ENCODE measurements at places on chromosomes 4 and X.

GRCh38 chr4:53959343-53960120 is 104.9 kb downstream of the CHIC2 start:
- DNase-seq: no peak

- DNase-seq: no peak
Measured at GRCh38 chrX:11460347-11460746, 167.1 kb downstream of the AMELX start.

DNA sequence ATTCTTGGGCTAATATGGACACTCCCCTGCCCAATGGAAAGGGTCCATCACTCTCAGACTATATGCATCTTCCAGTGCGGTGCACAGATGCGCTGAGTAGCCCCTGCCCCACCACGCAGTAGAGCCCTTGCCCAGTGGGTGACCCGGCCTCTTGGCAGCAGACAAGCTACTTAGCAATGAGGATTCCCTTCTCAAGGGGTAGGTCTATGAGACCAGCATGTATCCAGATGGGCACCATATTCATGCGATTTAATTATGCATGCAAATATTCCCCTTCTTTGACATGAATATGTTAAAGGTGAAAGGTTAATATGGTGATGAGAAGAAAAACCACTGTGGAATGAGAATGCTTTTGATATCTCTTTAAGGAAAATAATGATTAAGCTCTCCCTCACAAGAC is 77.7 kb downstream of the ZNF827 start:
- no peak for DNase-seq

DNA sequence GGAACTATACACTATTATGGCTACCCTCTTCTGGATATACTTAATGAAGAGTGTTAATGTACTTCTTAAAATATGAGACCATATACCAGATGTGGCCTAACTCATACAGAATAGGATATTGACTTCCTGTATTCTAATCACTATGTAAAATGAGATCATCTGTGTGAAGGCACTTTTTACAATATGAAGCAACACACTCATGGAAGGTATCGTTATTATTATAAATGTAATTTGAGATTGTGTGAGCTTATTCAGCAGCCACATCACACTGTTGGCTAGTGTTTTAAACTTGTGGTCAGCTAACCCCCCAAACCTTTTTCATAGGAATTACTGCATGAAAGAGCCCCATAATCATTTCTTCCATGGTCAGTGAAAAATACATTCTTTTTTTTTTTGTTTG is 281.8 kb upstream of the TEX13A start:
- no peak for DNase-seq

DNA sequence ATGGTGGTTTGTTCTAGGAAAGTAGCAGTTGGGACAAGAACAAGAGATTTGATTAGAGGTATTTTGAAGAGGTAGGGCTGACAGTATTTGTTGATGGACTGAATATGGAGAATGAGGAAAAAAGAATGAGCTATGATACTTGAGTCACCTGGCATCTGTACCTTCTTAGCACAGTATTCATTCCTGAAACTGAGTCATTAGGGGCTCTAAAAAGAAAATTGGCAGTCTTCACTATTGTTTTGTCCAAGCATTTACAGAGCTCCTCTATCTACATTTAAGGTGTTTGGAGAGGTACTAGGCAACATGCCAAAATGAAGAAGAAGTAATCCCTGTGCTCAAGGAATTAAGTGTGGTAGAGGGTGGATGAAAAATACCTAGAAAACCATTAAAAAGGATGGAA is 165.8 kb downstream of the SHROOM4 start:
- no peak for DNase-seq

DNA sequence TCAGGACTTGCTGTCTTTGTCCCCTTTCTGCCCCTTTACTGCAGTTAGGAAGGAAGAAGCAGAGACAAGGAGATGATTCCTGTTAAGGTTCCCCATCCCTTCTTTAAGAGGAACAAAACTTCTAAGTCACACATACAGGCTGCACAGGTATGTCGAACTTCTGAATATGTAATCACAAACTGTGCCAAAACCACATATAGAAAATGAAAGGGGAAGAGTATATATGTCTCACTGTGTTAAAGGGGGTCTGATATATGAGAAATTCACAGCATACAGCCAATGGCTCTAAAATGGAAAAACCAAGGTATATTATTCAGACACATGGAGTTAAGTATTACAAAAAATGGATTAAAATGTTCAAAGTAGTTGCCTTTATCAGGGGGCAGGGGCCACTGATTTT is 11.7 kb downstream of the CFAP97 start:
- no peak for DNase-seq

GRCh38 chr4:126046081-126046614 is 731.4 kb downstream of the FAT4 start:
- DNase-seq: no peak

DNA sequence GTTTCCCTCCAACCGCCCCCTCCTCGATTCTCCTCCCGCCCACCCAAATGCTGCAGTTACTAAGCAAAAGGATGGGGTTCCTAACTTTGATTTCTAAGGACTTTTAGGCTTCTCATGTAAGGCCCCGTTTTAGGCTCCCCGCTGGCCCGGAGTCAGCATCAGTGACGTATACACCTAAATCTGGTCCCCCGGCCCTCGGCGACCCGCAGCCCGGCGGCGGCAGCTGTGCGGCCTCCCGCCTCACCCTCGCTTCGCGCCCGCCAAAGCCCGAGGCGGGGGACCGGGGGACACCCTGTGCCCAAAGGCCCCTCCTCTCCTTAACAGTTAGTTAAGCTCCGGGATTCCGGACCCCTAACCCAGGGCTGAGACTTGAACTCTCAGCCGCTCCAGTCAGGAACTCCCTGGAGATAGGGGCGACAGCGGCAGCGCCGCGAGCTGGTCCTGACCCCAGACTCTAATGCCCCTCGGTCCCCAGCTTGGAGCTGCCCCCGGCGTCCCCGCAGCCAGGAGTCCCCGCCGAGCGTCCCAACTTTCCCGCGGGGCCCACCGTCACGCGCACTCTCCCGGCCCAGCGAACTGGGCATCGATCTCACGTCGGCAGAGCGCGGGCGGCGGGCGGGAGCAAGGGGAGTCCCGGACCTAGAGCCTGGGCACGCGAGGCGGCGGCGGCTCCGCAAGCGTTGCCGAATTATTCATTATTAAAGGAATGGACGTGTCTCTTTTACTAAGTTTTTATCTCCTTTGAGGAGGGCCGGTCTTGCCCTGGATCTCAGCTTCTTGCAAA is 1.5 kb upstream of the NR3C2 start:
- DNase-seq: peak; percentile 75

GRCh38 chr4:172736046-172736445 is 432.6 kb upstream of the GALNT7 start:
- DNase-seq: no peak

- DNase-seq: no peak
Measured at GRCh38 chr4:70080205-70080604, 30.0 kb downstream of the HTN1 start.

- DNase-seq: no peak
Measured at GRCh38 chr4:150495550-150495949, 86.4 kb upstream of the MAB21L2 start.

- peak; percentile 75 for DNase-seq
Measured at GRCh38 chr4:37976991-37977470, 16.8 kb downstream of the PTTG2 start.

GRCh38 chr4:174214101-174214878 is 69.2 kb downstream of the FBXO8 start:
- DNase-seq: peak; percentile 67

GRCh38 chr4:13918110-13918509 is 290.6 kb upstream of the BOD1L1 start:
- DNase-seq: no peak

GRCh38 chr4:148834804-148835631 is 392.8 kb upstream of the NR3C2 start:
- DNase-seq: no peak

DNA sequence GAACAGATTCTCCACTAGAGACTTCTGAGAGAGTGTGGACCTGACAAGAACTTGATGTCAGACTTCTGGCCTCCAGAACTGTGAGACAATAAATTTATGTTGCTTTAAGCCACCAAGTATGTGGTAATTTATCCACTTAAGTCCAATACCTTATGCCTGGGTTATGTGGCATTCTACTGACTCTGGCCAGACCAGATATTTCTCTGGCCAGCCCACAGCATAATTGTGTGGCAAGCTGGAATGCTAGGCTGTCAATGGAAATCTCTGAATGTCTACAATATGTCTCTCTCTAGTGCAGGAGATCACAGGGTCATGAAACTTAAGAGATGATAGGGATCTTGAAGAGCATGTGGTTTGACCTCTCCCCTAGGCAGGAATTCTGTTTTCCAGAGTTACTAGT is 251.0 kb downstream of the ZNF674 start:
- DNase-seq: no peak

DNA sequence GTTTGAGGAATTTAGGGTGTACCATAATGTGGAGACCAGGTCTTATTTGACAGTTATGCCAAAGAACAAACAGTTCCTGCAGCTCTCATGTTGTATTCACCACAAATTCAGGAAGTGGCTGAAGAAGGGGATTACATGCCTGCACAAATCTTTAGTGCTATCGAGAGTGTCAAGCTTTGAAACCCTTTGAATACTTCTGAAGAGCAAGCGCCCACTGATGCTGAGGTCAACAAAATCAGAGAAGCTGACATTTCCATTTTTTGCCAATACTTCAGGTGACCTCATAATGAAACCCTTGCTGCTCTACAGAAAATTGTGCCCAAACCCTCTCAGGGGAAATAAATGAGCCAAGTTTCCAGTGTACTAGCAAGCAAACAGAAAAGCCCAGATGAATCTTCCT is 28.4 kb downstream of the PAK3 start:
- DNase-seq: no peak

DNA sequence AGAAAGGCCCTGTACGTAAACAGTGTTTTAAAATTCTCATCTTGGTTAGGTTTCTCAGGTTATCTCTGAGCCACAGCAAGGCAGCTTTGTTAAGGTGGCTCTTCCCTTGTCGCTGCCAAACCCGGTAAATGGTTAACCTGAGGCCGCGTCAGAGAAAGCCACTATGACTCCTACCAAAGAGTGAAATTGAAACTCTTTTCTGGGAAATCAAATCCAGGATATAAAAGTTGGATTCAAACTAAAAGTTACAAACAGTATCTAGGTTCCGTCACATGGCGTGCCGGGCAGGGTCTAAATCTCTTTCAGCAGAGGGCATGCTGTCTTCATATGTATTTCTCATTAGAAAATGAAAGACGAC is 433 bp downstream of the MMAA start:
- no peak for DNase-seq

DNA sequence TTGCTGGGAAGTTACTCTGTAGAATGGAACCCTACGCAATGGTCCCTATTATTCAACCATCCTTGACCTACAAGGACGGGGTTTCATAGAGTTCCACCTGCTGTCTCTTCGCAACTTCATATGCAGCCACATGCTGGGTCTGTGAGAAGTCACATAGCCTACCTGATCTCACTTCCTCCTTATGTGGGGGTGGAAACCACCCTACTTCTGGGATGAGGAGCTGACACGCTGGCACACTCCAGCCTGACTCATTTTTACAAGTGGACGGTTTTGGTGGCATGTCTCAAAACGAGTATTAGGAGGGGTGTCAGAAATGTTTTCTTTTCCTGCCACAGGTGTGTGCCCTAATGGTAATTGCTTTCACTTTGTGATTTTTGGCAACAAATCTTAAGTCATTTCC is 36.8 kb upstream of the ARSD start:
- no peak for DNase-seq

GRCh38 chrX:122586831-122587230 is 597.2 kb upstream of the GRIA3 start:
- DNase-seq: no peak

DNA sequence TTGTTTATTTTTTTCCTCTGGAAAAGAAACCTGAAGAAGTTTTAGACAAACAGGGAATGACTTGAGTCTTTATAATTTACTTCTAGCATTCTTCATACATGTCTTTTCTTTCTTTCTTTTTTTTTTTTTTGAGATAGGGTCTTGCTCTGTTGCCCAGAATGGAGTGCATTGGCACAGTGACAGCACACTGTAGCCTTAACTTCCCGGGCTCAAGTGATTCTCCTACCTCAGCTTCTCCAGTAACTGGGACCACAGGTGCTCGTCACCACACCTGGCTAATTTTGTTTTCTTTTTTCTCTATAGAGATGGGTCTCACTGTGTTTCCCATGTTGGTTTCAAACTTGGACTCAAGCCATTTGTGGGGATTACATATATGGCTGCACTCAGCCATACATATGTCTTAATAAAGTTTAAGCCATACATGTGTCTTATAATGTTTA is 71.8 kb downstream of the RAPGEF2 start:
- DNase-seq: no peak

DNA sequence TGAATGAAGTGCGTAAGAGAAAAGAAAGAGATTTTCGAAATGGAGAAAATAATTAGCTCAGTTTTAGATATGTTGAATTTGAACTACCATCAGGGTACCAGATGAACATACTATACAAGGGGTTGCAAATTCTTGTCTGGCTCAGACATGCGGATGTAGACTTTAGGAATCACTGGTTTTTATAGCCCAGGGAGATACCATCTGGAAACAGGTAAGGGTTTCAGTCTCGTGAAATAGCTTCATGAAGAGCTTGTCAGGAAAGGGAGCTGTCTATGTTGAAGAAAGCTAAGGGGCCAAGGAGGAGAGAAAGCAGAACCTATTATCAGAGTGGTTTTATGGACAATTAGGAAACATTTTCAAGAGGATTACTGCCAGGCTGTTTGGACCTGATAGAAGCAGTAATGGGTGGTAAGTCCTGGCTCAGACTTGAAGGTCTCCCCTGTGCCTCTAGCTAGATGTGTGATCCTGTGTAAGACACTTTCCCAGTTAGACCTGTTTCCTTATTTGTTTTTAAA is 6.7 kb downstream of the RAB9A start:
- no peak for DNase-seq

DNA sequence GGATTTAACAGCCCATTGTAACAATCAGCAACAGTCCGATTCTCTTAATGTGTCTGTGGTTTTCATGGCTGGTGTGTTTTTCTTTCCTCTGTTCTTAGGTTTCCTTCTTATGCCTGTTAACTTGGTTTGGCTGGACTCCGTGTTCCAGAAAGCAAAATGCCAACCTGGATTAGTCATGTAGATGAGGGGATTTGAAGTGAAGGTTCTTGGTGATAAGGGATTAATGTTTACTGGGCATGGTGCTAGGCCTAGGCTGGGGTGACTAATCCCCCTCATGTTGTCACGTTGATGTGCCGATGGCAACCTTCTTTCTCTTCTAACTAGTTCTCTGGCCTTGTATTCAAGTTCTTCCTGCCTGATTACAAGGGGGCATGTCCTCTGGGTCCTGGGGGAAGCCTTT is 85.9 kb downstream of the REPS2 start:
- DNase-seq: no peak

DNA sequence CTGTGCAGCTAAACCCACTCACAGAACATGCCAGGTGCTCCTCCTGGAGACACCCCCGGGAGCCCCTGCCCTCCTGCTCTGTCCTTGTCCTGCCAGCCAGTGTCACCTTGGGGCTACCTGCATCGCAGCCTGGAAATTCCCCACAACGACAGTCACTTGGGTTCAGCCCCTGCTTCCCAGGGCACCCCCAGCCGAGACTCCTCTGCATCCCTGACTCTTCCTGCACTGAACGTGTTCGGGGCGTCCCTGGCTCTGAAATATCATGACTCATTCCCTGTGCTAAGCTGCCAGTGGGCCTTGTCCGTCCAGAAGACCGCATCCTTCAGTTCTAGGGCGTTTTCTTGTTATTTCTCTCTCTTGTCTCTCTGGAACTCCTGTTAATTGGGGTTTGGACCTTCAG is 5.8 kb downstream of the CFAP99 start:
- DNase-seq: no peak
